Stimulated activated CD8-positive, alpha-beta memory T cell treated with anti-CD3 and anti-CD28 coated beads, Interleukin-7, amount 100 ng/mL, for 1 hour (primary cell): ENCODE measurements at places on chromosomes 2 and 18.

DNA sequence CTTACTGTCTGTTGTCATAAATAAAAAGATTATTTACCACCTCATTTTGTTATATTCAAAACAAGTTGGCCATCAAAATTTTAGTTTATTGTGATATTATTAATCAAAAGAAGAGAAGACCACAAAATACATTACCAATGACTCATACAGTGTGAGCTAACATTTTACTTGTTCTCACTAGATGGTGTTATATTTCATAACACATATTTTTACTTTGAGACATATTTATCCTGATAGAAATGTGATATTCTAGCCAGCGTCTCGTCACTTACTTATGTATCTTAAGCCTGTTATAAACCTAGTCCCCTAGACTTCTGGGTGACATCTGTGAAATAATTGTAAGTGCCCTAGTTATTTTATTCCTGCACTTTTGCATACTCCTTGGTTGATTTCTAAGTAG is 263.2 kb downstream of the CDH7 start:
- DNase-seq = no peak

- no peak for DNase-seq
These were observed 10.2 kb downstream of the RAB10 start for GRCh38 chr2:26043862-26044696.

GRCh38 chr2:39697454-39697853 is 31.7 kb downstream of the TMEM178A start:
- no peak for DNase-seq

DNA sequence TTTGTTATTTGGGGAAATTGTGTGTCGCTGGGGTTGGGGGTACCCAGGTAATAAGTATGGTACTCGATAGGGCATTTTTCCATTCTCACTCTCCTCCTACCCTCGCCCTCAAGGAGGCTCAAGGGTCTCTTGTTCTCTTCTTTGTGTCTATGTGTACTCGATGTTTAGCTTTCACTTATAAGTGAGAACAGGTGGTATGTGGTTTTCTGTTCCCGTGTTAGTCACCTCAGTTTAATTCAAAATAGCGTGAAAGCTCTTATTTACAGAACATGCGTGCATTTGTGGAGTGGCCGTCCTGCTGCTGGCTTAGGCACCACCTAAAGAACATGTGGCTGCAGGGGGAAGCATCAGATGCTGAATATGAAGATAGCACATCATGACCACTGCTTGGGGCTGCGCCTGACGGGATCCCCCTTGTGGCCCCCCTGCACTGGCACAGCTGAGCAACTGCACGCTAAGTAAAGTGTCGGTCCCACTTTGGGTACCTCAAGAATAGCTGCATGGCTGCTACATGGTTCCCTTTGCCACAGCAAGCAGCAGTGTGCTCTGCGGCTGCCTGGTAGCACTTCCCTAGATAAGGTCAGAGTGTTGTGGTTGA is 569.0 kb downstream of the DCDC2C start:
- no peak for DNase-seq

DNA sequence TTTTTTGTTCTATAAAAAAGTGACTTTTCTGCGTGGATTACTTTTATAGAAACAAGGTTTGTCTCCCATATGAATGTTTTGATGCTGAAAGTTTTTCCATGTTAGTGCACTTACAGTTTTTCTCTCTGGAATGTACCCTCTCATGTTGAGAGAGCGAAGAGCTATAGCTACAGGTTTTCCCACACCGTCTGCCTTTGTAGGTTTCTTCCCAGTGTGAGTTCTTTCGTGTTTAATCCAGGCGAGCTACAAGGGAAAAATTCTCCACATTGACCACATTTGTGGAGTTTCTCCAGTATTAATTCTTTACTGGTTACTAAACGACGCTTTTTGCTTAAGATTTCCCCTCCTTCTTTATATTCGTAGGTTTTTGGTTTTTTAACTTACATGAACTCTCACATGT is 85.1 kb downstream of the ACSL3 start:
- no peak for DNase-seq

DNA sequence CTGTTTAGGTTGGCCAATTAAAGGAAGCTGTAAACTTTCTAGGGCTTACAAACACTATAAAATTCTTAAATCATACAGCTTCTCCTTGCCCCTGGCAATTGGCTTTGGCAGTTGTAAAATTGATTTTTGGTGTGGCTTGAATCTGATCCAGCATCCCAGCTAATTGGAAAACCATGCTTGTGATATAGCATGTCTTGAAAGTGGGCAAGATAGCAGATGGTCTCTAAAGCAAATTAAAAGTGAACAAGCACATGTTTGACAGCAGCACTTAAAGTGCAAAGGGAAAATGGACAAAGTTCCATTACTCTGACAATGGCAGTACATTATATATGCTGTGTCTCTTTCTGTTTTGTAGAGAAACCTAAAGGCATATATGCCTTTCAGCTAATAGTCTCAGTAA is 302.9 kb upstream of the NXPH2 start:
- no peak for DNase-seq

DNA sequence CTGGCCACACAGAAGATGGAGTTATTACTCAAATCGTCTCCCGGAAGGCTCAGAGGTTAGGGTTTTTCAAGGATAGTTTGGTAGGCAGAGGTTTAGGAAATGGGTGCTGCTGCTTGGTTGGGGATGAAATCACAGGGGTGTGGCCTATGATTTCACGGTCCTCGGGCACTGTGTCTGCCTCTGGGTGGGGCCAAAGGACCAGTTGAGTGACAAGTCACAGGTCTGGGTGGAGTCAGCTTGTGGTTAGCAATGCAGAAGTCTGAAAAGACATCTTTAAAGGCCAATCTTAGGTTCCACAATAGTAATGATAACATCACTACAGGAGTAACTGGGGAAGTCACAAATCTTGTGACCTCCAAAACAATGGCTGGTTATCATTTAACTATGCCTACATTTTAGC is 387.8 kb downstream of the ZNF521 start:
- no peak for DNase-seq

DNA sequence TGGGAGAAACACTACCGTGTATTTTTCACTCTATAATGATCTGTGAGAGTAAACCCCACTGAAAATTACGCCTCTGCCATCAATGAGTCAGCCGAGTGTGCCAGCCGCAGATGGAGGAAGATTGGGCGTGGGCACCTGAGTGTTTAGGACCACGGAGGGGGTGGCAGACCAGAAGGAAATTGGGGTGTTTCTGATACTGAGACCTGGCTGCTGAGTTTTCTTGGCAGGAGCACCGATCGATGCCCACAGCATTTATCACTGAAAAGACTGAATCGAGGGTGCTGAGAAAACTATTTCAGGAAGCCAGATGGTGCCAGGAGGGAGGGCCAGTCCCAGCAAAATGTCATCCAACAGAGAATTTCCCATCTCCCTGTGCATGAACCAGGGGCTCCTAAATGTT is 91.9 kb upstream of the TPO start:
- DNase-seq = no peak

- DNase-seq = no peak
These were observed 246.3 kb downstream of the SUCLG1 start for GRCh38 chr2:84212611-84213314.

DNA sequence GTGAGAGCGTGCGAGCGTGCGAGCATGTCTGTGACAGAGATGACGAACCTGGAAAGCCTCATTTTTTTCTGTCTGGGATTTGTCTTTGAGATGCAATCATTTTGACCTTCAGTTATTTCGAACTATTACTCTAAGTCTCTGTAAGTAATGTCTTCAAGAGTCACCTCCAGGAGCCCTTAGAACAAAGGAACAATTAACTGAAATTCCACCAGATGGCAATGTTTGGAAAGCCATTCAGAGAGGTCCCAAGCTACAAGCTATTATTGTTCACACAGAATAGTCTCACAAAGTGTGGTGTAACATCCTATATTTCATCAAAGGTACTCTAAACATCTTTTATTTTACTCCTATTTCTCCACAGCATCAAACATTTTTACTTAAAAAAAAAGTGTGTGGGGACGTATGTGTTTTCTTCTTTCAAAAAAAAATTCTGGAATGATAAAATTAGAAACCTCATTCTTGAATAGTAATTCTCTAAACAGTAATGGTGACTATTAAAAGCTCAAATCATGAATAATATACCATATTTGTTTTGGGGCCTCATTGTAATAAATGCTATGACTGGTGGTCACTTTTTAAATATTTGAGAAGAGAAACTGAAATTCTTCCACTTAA is 35.1 kb upstream of the MAPRE2 start:
- no peak for DNase-seq

DNA sequence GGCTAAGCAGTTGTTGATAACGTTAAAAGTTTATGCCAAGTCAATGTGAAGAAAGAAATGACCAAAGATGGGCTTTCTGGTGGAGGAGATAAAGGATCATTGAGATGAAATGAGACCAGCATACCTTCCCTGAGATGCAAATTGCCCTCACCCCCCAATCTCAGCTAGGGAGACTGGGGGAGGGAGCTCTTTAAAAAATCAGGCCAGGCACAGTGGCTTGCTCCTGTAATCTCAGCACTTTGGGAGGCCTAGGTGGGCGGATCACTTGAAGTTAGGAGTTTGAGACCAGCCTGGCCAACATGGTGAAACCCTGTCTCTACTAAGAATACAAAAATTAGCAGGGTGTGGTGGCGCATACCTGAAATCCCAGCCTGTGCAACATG is 30.9 kb upstream of the KCMF1 start:
- DNase-seq = no peak

DNA sequence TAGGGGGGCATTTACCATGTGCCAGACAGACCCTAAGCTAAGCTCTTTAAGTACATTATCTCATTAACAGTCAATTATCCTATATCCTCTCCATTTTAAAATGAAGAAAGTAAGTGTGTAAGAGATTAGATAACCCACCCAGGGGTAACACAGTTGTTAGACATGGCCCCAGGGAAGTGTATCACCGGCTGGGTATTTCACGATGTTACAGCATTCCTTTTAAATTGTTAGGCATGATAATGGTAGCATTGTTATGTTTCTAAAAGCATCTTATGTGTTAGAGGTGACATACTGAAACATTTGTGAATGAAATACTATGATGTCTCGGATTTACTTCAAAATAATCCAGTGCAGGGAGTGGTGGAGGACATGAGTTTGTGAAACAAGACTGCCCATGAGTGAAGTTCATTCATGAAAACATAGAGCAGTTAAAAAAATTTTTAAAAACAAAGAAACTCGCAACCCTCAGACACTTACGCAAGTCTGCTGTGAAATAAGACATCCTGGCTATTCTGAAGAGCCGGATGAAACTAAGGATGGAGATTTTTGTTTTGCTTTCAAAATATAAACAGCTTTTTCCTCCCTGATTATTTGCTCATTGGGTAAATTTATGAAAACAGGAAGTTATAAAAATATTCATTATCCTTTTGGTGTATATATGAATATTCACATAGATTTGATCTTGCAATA is 54.9 kb downstream of the IL1RL2 start:
- no peak for DNase-seq

DNA sequence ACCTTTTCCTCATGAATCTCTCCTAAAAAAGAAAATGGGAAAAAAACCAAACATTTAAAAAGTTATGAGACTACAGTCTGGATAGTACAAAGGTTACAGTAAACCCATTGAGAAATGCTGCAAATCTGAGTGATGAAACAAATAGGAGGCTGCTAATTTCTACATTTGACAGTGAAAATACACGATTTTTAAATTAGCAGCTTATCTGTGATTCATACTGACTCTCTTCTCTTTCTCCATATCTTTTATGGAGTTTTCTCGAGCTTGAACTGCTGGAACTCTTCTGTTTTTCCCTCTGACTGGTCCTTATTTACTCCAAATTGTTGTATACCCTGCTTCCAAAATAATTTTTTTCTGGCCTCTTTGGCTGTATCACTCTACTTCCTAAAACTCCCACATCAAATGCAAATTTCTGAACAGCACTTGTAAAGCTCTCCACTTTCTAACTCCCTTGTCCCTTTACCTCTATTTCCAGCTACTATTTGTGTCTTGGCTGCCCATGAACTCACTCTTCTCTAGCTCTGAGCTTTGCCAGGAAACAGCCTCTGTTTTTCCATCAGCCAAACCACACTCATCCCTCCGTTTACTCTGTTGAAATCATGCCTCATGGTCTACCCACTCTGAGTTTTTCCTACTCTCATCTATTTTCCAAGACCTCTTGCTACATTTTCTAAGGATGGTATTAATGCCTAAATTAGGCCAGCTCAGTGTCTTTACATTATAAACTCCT is 73.7 kb downstream of the RBMS1 start:
- DNase-seq = no peak

DNA sequence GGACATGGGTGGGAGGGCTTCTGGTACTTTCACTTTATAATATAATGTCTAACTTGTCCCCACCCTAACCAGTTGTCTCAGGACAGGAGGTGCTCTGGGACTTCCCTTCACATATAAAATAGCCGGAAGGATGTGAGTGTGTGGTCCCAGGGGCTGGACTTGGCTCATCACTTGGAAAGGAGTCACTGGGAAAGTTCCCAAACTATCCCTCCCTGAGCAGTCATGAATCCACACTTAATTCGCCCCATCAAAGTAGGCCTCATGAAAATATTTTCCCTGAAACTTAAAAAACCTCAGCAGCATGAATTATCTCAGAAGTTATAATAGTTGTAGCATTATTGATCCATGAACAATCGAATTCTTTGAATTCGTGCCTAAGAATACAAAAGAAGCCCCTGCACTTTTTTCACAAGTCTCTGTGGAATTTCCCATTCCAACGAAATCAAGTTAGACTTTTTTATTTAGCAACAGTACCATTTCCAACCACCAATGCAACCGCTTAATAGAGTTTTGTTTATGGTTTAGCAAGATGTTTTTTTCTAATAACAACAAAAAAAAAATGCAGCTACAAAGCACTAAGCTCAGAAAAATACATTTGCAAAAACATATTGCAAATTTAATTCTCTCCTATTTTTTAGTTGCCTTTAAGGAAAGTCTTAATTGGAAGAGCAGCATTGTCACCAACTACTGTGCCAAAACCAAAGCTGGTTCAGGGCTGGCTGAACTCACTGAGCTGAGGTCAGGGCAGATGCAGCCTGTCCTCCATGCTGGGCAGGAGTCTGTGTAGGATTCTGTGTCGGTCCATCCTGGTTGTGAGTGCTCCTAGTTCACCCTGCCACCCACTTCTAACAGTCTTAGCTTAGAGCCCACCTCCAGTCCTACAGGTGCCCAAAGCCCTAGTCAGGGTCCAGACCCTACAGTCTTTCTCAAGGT is 68.8 kb upstream of the SPTBN1 start:
- DNase-seq = no peak

GRCh38 chr2:113770929-113771328 is 14.5 kb upstream of the SLC35F5 start:
- no peak for DNase-seq

- no peak for DNase-seq
These were observed 127.4 kb downstream of the NOL4 start for GRCh38 chr18:34097312-34097711.

DNA sequence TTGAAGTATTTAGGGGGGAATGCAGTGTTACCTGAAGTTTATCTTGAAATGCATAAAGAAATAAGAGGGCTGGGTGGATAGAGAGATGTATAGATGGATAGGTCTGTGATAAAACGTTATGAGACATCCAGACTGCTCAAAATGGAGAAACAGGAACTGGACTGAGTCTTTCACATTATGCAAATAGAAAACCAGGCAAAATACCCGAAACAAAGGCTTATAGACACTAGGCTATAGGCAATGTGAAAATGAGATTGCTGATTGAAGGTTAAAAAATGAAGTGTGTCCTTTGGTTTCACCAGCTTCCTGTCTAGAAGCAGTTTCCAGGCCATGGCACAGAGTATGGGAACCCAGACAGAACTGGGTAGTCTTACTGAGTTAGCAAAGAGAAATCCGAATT is 24.9 kb upstream of the SLC3A1 start:
- DNase-seq = no peak

- DNase-seq = no peak
These were observed 25.2 kb downstream of the PDIA6 start for GRCh38 chr2:10787176-10787968.

- no peak for DNase-seq
These were observed 73.1 kb downstream of the TGOLN2 start for GRCh38 chr2:85254540-85255300.
